ENCODE measurements at places on chromosomes 1 and 21. TPM values are rescaled to one million over a fixed set of nuclear protein-coding genes. Genes with fewer than 3 reads are reported as not detected.

DNA sequence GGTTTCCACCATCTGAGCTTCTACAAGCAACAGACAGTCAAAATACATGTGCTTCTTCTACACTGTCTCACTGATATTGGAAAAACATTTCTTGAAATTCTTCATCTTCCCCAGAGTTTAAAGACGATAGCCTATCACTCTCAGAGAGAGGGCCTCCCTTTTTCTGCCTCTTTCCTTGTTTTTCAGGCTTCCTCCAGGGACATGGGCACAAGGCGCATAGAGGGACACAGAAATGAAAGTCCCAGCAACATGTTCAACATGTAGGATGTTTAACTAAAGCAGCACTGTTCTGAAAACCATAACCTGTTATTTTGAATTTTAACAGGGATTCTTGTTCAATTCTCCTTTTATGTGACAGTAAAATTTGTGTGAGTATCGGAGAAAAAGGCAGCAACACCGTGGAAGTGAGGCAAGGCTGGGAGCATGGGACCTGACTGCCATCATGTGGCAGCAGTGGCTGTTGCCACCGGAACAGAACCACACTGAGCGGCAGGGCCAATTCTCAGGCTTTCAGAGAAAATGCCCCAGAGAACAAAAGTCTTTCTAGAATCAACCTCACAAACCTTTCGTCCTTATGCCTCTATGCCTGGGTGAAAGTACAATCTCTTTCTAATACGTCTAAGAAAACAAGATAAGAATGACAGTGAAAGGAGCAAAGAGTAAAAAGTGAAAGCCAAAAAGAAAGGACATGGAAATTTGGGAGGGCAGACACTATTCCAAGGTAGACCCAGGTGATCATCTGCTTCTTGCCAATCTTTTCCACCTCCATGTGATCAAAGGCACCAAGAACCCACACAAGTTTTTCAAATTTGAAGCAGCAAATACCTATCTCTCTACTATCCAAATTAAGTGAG is 54.5 kb downstream of the PCNX2 start:
- H3K4me1 ChIP-seq = peaks cover 3% of the 10 kb centered on the region
- DNase-seq = peak; percentile 70
- no peaks in the 10 kb centered on the region for H3K36me3 ChIP-seq
- H3K27ac ChIP-seq = no peak overlapping the region

DNA sequence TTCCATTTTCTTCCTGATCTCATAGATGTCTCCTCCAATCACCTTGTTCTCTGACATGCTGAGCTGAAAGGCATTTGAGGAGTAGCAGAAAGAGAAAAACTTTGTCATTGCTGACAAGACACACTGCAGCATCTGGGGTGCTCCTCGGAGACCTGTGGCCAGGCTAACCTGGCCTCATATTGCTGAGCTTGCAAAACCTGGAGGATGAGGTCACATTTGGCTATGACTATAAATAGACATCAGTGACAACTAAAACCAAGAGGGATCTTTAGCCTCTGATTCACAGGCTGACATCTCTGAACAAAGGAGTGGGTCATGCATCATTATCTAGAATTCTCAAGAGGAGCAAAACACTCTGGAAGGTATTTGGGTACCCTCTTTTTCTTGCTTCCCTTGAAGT is 83.7 kb downstream of the PROX1 start:
- H3K27ac ChIP-seq = no peak overlapping the region
- H3K4me3 ChIP-seq = no peak overlapping the region
- DNase-seq = no peak
- H3K4me1 ChIP-seq = no peaks in the 10 kb centered on the region
- no peaks in the 10 kb centered on the region for H3K27me3 ChIP-seq
- H3K36me3 ChIP-seq = no peaks in the 10 kb centered on the region

DNA sequence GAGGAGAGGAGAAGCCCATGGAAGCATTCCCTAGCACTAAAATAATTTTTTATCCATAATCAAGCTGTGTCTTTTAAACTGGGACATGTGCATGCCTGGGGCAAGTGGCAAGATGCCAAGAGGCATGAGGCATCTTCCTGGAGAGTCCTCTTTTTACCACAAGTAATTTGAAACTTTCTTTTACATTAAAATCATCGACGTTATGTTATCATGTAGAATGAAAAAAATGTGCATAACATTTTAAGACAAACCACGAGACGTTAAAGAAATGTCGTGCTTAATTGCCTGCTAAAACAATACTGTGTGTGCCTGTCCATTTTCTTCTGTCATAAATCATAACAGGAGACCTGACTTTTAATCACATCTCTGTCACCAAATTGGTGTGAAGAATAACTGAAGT is 1.5 kb downstream of the STYXL2 start:
- H3K36me3 ChIP-seq = peaks cover 17% of the 10 kb centered on the region
- peak overlapping the region; percentile 95 for H3K27ac ChIP-seq
- H3K27me3 ChIP-seq = no peaks in the 10 kb centered on the region
- peaks cover 12% of the 10 kb centered on the region for H3K4me1 ChIP-seq
- peak overlapping the region; percentile 52 for H3K4me3 ChIP-seq
- no peak for DNase-seq

DNA sequence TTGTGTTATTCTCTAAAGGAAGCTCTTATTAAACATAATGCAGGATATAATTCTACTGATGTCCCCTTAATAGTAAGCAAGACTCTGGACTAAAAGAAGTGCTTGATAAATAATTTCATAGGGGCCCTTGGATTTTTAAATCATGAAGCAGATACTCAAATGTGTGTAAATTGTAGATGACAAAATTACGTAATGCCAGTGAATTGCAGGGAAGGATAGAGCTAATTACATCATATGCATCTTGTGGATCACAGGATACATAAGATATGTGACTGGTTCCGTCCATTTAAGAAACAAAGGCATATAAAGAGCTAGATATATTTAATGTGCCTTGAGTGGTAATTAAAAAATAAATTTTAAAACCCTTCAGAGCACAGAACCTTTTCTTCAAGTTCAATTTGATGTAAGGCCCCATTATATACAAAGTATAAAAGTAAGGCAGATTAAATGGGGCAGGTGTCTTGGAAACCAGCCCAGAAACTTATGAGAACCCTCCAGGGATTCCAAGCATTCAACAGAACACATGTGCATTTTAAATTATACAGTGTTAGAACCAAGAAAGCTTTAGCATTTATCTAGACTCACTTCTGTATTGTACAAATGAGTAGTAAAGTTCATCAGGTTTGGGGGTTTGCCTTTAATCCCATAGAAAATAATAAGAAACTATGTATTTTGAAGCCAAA is 190.4 kb downstream of the NCAM2 start:
- H3K4me1 ChIP-seq = no peaks in the 10 kb centered on the region
- no peak overlapping the region for H3K27ac ChIP-seq
- no peaks in the 10 kb centered on the region for H3K36me3 ChIP-seq
- H3K27me3 ChIP-seq = no peaks in the 10 kb centered on the region

DNA sequence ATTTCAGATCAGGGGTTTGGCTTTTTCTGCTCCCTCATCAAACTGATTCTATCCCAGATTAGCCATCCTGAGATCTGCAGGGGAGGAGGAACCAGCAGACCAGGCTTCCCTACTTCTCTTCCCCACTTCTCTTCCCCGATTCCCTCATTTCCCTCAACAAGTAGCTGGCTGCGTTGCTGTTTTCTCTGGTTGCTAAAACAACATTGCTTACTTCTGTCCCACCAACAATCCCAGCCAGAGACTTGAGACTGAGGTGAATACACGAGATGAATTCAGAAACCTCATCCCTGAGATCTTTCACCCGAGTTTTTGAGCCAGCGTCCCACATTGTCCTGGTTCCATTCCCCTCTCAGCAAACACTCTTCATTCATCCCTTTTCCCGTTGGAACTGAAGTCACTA is 22.4 kb downstream of the DYRK3 start:
- no peak overlapping the region for H3K4me3 ChIP-seq
- H3K36me3 ChIP-seq = no peaks in the 10 kb centered on the region
- no peaks in the 10 kb centered on the region for H3K27me3 ChIP-seq
- peaks cover 80% of the 10 kb centered on the region for H3K4me1 ChIP-seq
- DNase-seq = no peak

GRCh38 chr1:223700942-223701637 is 11.2 kb upstream of the CAPN2 start:
- H3K36me3 ChIP-seq = no peaks in the 10 kb centered on the region
- no peak overlapping the region for H3K4me3 ChIP-seq
- H3K4me1 ChIP-seq = no peaks in the 10 kb centered on the region

GRCh38 chr1:53296117-53296749 is 31.6 kb downstream of the LRP8 start:
- DNase-seq = no peak
- H3K4me1 ChIP-seq = peaks cover 30% of the 10 kb centered on the region
- no peaks in the 10 kb centered on the region for H3K36me3 ChIP-seq
- no peaks in the 10 kb centered on the region for H3K27me3 ChIP-seq
- H3K27ac ChIP-seq = no peak overlapping the region

DNA sequence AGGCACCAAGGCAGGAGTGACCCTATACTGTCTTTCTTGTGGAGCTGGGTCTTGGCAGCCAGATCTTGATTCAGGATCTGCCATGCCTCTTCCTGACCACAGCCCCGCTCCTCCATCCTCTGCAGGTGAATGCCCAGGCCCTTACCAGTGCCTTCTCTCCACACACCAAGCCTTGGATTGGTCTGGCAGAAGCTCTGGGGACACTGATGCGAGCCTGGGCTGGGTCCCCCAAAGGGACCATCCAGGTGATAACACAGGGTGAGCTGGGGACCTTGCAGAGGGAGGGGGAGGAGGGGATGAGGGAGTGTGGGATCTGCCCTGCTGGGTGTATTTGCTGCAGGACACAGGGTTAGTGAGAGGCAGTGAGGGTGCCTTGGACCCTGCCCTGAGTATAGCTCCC is 28.4 kb downstream of the HMGCS2 start:
- H3K36me3 ChIP-seq = no peaks in the 10 kb centered on the region
- H3K4me1 ChIP-seq = no peaks in the 10 kb centered on the region
- H3K27ac ChIP-seq = no peak overlapping the region
- H3K4me3 ChIP-seq = no peak overlapping the region

Gene ASTN1
- total RNA-seq = 1.3 TPM

DNA sequence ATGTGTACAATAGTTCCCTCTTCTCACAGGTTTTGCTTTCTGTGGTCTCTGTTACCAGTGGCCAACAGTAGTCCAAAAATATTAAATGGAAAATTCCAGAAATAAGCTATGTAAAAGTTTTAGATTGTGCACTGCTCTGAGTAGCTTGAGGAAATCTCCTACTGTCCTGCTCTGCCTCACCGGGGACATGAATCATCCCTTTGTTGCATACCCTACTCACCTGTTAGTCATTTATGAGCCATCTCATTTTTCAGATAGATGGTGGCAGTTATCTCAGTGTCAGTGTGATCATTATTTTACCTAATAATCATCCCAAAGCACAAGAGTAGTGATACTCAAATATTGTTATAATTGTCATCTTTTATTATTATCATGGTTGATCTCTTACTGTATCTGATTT is 688.1 kb downstream of the PLA2G4A start:
- no peak overlapping the region for H3K27ac ChIP-seq
- H3K4me1 ChIP-seq = no peaks in the 10 kb centered on the region
- DNase-seq = no peak
- H3K36me3 ChIP-seq = no peaks in the 10 kb centered on the region
- H3K4me3 ChIP-seq = no peak overlapping the region
- no peaks in the 10 kb centered on the region for H3K27me3 ChIP-seq

- H3K27me3 ChIP-seq = no peaks in the 10 kb centered on the region
- H3K27ac ChIP-seq = no peak overlapping the region
- no peaks in the 10 kb centered on the region for H3K36me3 ChIP-seq
- DNase-seq = no peak
- no peaks in the 10 kb centered on the region for H3K4me1 ChIP-seq
These were observed 50.1 kb downstream of the SPATA46 start for GRCh38 chr1:162326559-162326958.

GRCh38 chr1:231334952-231335351 is 2.7 kb downstream of the EXOC8 start:
- H3K27me3 ChIP-seq = no peaks in the 10 kb centered on the region
- H3K27ac ChIP-seq = no peak overlapping the region
- H3K36me3 ChIP-seq = peaks cover 15% of the 10 kb centered on the region
- H3K4me3 ChIP-seq = peak overlapping the region; percentile 89
